Hematopoietic multipotent progenitor cell treated with erythropoietin and hydrocortisone succinate and interleukin-3 and kit ligand, for 15 days (in vitro differentiated cells): ENCODE measurements at places on chromosomes 1 and 21.

- no peak for DNase-seq
These were observed 167.9 kb downstream of the KIF26B start for GRCh38 chr1:245322673-245323072.

GRCh38 chr1:9351654-9352271, 59.1 kb downstream of the SPSB1 start:
- DNase-seq = no peak

DNA sequence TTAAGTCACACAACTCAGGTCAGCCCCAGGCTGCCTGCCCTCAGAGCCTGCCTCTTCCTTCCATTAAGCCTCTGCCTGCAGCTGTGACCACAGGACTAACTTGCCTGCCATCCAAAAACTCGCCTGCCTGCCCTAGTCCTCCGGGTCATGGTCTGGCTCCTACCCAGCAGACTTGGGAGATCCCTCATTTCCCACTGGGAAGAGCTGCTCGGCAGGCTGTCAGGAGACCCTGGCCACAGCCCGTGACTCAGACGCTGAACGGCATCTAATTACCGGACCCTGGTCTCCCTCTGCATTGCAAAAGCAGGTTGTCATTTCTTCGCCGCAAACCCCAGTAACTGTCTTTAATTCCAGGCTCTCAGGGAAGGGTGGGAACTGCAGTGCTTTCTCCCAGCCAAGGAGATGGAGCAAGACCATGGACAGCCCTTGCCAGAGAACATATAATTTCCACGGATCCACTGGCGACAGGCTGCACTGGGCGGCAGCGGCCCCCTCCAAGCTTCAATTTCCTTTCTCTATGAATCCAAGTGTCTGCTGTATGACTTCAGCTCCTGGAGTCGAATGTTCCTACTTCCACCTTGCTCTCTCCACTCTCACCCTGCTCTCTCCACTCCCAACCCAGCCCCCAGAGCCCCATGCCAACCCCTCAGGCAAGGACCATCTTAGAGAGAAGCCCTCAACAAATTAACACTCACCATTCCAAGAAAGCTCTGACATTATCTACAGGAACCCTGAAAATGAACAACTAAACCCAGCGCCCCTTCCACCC, 20.4 kb downstream of the OLFML2B start:
- no peak for DNase-seq

DNA sequence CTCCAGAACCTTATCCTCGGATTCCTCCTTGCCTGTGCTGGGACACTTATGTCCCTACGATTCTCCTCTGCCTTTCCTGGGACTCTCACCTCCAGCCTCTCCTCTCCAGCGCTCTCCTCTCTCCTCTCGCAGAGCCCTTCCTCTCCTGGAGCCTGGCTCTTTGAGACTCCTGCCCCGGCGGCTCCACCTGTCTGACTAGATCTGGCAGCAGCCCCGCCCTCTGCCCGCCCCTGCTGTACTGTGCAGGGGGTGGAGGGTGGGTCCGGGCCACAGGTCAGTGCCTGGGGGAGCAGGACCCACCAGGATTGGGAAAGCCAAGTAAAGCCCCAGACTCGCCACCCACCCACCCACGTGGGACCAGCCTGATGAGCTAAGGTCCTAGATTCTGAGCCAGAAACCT, 1.6 kb downstream of the ELOVL1 start:
- peak; percentile 55 for DNase-seq

- peak; percentile 60 for DNase-seq
These were observed 7.1 kb downstream of the GIPC2 start for GRCh38 chr1:78052685-78053405.

DNA sequence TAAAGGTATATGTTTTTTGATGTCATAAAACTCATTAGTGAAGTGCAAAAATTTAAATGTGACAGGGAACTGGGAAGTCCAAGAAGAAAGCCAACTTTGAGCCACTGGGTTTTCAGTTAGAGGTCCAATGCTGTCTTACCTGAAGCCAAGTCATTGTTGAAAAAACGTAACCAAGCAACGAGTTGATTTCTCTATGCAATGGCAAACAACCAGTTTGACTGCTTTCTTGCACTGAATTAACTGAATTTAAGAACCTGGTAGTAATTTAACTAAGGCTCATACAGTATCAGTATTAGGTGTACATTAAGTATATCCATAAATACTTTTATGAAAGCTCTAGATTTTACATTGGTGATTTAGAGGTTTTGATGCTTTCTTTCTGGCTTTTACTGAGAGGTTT, 20.2 kb upstream of the S1PR1 start:
- no peak for DNase-seq

GRCh38 chr1:202998836-202999750, 8.1 kb upstream of the TMEM183A start:
- peak; percentile 84 for DNase-seq

DNA sequence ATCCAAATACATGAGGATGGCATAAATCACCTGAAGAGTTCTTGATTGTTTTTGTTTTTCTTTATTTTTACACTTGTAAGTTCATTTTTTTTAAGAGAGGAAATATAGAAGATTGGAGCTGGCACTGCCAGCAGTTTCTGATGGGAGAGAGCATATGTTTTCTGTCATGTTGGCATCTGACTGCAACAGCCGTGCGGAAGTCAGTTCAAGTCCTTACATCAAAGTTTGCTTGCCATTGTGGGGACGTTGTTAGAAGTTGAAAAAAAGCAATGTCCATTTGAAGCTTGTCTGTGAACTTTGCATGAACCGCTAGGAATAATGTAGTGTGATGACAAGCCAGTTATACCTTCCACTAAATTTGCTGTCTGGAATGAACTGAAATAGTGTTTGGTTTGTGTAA, 126.5 kb upstream of the USH2A start:
- DNase-seq = no peak
